ENCODE measurements at places on chromosomes 7 and 10. TPM values are rescaled to one million over a fixed set of nuclear protein-coding genes. Genes with fewer than 3 reads are reported as not detected.

The ARHGEF35 gene
- total RNA-seq: 4.8 TPM

DNA sequence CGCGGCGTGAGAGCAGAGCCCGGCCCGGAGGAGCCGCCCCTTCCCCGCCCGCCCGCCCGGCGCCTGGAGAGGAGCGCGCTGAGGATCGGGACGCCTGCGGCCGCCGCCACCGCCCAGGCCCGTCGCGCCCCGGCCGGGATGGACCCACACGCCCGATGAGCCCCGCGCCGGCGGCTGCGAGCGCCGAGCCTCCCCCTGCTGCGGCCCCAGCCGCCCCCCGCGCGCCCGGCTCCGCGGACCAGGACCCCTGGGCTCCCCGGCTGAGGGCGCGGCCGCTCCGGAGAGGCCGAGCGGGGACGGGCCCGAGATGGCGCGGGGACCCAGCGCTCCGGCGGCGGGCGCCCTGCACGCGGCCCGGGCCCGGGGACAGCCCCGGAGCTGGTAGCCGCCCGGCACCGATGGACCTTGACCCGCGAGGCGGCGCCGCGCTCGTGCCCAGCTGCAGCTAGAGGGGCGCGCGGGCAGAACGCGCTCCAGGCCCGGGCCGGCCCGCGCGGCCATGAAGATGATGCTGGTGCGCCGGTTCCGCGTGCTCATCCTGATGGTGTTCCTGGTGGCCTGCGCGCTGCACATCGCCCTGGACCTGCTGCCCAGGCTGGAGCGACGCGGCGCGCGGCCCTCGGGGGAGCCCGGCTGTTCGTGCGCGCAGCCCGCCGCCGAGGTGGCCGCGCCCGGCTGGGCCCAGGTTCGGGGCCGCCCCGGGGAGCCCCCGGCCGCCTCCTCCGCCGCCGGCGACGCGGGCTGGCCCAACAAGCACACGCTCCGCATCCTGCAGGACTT, 520 bp downstream of the FAM20C start:
- no peak for DNase-seq
- peaks cover 6% of the 10 kb centered on the region for H3K27me3 ChIP-seq
- H3K36me3 ChIP-seq: no peaks in the 10 kb centered on the region
- H3K4me1 ChIP-seq: peaks cover 6% of the 10 kb centered on the region

GRCh38 chr7:72603073-72603472, 190.9 kb upstream of the CALN1 start:
- no peak overlapping the region for H3K27ac ChIP-seq
- H3K4me1 ChIP-seq: no peaks in the 10 kb centered on the region
- no peak overlapping the region for H3K4me3 ChIP-seq
- H3K36me3 ChIP-seq: no peaks in the 10 kb centered on the region
- no peaks in the 10 kb centered on the region for H3K27me3 ChIP-seq
- DNase-seq: no peak

GRCh38 chr10:19576576-19576975, 239.7 kb upstream of the PLXDC2 start:
- no peaks in the 10 kb centered on the region for H3K36me3 ChIP-seq
- no peak overlapping the region for H3K4me3 ChIP-seq
- H3K27me3 ChIP-seq: no peaks in the 10 kb centered on the region

DNA sequence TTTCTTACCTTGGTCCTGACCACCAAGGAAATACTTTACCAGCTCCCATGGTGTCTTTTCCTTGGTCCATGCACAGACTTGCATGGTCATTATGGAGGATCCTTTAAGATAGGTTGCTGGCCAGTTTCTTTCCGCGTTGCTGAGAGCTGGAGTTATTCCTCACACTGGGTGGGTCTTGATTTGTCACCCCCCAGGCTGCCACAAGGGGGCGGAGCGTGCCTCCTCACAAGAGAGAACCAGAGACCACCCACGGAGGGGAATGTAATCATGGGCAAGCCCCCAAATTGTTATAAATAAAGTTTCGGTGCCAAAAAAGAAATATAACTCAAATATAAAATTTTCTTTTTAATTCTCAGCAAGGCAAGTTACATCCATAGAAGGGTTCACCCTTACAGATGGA, 10.5 kb upstream of the TRIM24 start:
- H3K36me3 ChIP-seq: no peaks in the 10 kb centered on the region
- no peak overlapping the region for H3K4me3 ChIP-seq
- H3K27me3 ChIP-seq: no peaks in the 10 kb centered on the region
- H3K27ac ChIP-seq: no peak overlapping the region

- no peak overlapping the region for H3K27ac ChIP-seq
- no peaks in the 10 kb centered on the region for H3K36me3 ChIP-seq
- DNase-seq: no peak
- H3K27me3 ChIP-seq: no peaks in the 10 kb centered on the region
These were observed 107.2 kb downstream of the VPS41 start for GRCh38 chr7:38801786-38802185.

Data from CD4-positive, alpha-beta memory T cell (primary cell).